ENCODE measurements at places on chromosomes 5 and 9. TPM values are rescaled to one million over a fixed set of nuclear protein-coding genes. Genes with fewer than 3 reads are reported as not detected.

- no peak for DNase-seq
These were observed 43.7 kb downstream of the SECISBP2 start for GRCh38 chr9:89361816-89362646.

- no peak for DNase-seq
These were observed 593.3 kb upstream of the ARRDC3 start for GRCh38 chr5:91976451-91976850.

GRXCR2 gene
- not detected for total RNA-seq

STC2 gene
- 157 TPM for total RNA-seq
